Aorta (tissue), 5 donors: ENCODE measurements at places on chromosomes 1 and 21.

DNA sequence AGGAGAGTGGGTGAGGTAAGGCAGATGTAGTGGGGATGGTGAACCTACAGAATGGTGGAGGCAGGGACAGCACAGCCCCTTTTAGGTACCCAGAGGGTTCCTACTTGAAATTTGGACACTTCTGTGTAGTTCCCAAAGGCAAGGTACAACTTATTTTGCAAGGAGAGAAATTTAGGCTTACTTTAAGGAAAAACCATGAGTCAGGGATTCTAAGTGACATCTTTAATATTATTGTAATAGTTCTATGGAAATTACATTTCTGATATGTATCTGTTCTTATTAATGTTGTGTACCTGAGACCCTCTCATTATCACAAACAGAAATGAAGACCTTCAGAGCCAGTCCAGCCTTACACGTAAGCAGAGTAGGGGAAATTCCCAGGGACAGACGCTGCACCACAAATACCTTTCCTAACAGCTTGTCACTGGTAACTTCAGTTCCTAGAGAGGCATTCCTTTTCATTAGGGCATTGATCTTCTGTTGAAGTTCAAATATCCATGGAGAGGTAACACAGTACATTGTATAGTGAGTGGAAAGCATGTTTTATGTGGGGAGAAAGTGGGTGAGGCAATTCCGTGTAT lies 7.9 kb downstream of the DYRK3 start:
- no peak for DNase-seq

- DNase-seq: no peak
These were observed 15.2 kb downstream of the KIRREL1 start for GRCh38 chr1:158008630-158009029.

DNA sequence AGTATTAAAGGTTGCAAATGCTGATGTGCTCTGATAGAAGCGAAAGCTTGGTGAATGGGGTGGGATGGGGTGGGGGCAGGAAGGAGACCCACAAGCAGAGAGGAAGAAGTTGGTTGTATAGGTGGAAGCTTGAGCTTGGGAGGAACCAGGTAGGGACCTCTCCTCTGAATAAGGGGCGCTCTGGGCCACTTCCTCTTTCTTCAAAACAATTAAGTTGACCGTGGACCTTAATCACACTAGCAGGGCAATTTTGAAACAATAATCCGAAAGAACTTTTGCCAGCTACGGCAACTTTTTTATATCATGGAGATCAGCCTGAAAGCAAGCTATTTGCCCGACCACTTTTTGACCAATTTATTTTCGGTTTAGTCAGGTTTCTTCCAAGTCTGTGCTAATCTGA lies 1.9 kb upstream of the DYRK1A start:
- no peak for DNase-seq

DNA sequence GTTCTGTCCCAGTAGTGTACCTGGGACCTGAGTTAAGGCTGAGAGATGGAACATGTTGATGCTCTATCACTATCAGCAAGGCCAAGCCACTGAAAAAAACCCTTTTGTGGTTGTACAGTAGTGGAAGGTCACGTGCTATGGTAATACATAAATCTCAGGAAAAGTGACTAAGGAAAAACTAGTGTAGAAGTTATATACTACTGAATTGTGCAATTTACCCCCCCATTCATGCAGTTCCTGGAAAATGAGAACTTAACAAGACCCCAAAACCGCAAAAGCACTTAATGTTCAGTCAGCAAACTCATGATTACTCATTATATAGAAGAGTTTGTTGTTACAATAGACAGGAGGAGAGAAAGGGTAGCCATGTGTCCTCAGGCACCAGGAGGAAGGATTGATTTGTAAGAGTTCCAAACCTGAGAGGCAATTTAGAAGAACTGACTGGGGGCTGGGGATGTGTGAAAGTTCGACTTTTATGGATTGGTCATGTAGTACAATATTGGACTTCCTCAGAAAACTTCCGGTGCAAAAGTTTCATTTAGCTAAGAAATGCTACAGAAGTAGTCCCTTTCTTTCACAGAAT lies 91.6 kb downstream of the RGL1 start:
- no peak for DNase-seq

DNA sequence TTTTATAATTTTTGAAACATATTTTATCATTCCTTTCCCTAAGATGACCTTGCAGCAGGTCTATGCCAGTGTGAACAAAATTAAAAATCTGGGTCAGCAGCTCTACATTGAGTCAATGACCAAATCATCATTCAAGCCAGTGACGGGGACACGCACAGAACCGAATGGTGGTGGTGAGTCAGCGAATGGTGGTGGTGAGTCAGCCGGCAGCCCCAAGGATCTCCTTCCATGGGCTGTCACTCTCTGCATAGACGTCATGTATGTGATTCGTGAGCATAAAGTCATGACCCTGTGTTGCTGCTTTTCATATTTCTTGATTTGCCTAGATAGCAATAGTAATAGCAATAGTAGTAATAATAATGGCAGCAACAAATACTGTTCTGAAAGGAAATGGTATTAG lies 26.3 kb downstream of the PER3 start:
- DNase-seq: no peak

DNA sequence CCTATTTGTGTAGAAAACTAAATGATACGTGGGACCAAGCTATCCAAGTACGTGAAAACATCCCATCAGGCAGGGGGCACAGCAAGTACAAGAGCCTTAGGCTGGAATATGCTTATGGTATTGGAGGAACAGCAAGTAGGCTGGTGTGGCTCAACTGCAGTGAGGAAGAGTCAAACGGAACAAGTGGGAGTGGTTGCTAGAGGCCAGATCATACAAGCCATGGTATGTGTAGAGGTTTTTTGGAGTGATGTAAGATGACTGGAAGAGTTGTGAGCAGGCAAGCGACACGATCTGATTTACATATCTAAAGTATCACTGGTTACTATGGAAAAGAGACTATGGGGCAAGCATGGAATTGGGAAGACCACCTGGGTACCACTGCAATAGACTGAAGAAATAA lies 27.8 kb downstream of the ELK4 start:
- DNase-seq: no peak

DNA sequence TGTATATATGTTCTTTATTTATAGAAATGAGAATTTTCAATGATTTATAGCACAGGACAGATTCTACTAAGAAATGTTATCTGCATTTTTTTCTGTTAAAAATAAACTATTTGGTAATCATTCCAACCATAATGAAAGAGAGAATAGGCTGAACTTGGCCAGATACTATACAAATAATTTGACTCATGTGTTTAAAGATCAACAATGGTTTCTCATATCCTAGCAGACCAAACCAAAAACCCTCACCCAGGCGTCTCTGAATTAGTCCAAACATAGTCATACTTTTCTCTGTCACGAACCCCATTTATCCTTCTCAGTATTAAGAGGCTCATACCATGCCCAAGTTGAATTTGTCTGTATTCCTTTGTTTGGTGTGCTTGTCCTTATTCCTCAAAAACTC lies 40.3 kb downstream of the RPE65 start:
- DNase-seq: no peak

GRCh38 chr21:26169611-26170470 lies 729 bp downstream of the APP start:
- peak; percentile 90 for DNase-seq

DNA sequence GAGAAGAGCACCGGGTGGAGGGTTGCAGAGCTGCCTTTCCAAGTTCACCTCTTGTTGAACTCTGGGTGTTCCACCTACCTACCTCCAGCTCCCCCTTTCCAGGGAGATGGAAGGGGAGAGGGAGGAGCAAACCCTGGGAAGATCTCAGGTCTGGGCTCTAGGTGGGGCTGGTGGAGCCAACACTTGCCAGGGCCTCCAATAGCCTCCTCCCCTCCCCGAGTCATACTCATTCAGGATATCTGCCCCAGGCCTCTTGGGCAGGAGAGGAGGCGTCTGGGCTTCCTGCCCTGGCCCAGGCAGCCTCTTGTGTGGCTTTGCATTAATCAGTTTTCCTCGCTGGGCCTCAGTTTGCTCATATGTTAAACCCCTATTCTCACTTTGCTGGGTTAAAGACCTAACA lies 13.4 kb downstream of the RAP1GAP start:
- DNase-seq: no peak

DNA sequence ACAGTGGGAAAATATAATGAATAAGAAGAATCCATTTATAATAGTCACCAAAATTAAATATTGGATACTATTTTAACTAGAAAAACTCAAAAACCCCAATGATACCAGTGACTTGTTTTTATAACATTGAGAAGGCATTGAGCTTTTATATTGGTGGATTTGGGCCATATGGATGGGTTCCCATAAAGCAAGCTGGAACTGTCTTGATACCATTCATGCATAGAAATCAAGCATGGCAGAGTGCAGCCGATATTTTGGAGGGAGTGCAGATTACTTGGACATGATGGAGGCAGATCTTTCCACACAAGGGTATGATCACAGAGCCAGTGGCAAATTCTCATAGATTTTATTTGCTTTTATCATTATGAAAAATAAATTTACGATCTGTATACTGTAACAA lies 3.8 kb upstream of the RWDD3 start:
- no peak for DNase-seq

GRCh38 chr1:240109920-240110636 lies 18.4 kb downstream of the FMN2 start:
- DNase-seq: no peak

DNA sequence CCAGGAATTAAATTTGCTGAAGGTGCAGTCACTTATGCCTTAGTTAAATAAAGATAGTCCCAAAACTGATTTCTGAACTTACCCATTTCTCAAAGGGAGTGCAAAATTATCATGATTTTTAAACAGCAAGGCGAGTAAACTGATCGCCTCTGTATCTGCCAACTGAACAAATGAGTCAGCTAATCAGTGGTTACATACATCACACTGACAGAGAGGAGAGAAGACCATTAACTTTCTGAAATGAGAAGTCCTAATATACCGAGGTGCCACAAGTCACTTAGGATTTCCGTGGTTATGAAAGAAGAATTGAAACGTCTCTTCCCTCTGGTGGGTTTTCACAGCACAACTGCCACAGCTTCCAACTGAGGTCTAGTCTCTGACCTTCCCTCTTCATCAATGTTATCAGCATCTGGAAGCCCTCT lies 400.7 kb downstream of the SMYD3 start:
- no peak for DNase-seq

GRCh38 chr1:109160071-109160840 lies 46.3 kb downstream of the ELAPOR1 start:
- DNase-seq: no peak

GRCh38 chr21:26130249-26130881 lies 40.2 kb downstream of the APP start:
- DNase-seq: no peak

- no peak for DNase-seq
These were observed 472.2 kb downstream of the MATN1 start for GRCh38 chr1:30250984-30251850.

- DNase-seq: peak; percentile 17
These were observed 5.2 kb downstream of the GPR25 start for GRCh38 chr1:200877839-200878551.

- DNase-seq: no peak
These were observed 27.0 kb downstream of the COL18A1 start for GRCh38 chr21:45431781-45432572.

- no peak for DNase-seq
These were observed 27.4 kb upstream of the COQ8A start for GRCh38 chr1:226912587-226913176.

DNA sequence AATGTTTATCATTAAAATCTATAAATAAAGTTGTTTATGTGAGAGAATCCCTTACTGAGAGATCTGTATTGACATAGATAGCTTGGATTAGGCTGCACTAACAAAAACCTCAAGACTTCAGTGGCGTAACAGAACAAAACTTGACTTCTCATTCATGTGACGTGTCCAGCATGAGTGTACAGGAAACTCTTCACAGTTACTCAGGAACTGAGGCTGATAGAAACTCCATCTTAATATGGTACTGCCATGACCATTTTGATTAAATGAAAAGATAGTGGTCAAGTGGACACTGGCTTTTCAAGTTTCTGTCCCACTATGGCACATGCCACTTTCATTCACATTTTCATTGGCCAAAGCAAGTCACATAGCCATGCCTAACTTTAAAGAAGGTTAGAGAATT lies 3.7 kb downstream of the ST3GAL3 start:
- DNase-seq: no peak

GRCh38 chr1:168360151-168361021 lies 79.7 kb downstream of the TBX19 start:
- no peak for DNase-seq

- DNase-seq: peak; percentile 71
These were observed 9.2 kb downstream of the IKBKE start for GRCh38 chr1:206479183-206480125.

- no peak for DNase-seq
These were observed 41.8 kb upstream of the CSF3R start for GRCh38 chr1:36524359-36525062.

GRCh38 chr1:50913954-50914353 lies 46.1 kb downstream of the FAF1 start:
- DNase-seq: no peak

GRCh38 chr1:160162931-160163330 lies 11.5 kb downstream of the ATP1A4 start:
- DNase-seq: no peak

GRCh38 chr1:226945106-226945857 lies 5.2 kb downstream of the COQ8A start:
- DNase-seq: no peak

DNA sequence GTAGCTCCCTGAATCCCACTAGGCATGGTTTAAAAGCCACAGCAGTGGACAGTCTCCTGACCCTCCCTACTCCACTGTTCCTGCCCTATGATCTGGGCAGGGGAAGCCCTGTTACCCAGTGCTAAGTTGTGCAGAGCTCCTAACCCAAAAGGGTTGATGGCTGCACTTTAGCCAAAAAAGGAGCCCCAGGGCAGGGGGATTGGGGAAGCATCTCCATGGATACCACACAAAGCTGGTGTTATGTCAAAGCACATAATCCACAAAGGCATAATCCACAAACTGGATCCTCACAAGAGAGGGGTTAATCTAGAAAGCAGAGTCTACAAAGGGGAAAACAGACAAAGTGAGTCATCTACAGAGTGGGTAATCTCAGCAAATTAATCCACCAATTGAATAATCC lies 5.7 kb downstream of the RSPO1 start:
- DNase-seq: no peak
